ENCODE measurements at places on chromosomes 13 and 19.

DNA sequence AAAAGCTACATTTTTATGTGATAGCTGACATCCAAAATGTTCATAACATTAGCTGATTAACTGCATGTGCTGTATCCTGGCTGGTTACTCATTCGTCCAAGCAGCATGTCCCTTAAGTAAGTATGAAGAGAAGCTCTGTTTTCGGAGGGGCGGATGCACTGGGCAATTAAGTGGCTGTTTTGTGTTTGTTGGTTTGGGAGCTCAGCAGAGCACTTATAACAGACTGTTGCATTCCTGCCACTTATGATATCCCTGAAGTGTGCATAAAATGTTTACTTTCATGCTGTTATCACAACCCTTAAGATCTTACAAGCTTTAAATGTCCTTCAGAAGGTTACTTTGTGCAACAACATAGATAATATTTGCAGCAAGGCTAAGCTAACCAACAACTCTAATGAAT is 264.1 kb downstream of the NALCN start:
- no peak for DNase-seq

GRCh38 chr19:36489920-36490415 is 607 bp upstream of the ZNF566 start:
- peak; percentile 36 for DNase-seq

DNA sequence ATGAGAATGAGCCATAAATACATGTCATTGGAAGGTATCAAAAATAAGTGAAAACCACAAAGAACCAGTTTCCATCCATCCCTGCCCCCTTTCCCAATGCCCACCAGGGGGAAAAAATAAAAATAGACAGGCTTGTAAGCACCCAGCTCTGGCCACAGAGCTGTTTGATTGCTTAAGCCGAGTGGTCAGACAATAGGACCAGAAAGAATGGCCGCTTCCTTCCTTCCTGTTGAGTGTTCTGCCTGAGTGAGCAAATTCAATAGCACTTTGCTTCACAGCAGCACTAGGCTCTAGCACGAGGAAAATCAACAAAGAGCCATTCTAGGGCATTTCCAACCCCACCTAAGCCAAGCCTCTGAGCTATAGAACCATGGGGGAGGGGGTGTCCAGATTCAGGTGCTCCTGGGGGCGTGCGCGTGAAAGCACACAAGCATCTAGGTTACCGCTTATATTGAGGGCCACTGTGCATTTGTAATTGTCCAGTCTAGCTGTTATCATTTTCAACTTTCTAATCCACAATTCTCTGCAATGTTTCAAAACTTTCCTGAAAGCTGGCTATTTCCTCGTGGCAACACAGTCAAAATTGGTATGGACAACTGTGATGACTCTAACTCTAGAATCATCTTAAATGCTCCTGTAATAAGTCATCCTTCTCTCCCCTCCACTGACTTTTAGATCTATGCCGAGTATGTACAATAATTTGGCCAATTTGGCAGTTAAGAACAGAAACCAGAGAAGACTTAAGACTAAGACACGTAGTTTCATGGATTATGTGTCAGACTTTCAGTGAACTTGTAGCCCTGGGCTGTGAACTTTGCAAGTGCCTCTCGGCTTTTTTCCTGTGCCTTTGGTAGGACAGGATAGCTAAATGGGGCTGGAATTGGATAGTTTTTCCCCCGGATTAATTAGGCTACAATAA is 64.3 kb downstream of the SPRY2 start:
- no peak for DNase-seq

GRCh38 chr19:46288896-46289588 is 7.8 kb upstream of the HIF3A start:
- no peak for DNase-seq

- no peak for DNase-seq
Observed at GRCh38 chr19:6667114-6667627, 2.8 kb downstream of the TNFSF14 start.

DNA sequence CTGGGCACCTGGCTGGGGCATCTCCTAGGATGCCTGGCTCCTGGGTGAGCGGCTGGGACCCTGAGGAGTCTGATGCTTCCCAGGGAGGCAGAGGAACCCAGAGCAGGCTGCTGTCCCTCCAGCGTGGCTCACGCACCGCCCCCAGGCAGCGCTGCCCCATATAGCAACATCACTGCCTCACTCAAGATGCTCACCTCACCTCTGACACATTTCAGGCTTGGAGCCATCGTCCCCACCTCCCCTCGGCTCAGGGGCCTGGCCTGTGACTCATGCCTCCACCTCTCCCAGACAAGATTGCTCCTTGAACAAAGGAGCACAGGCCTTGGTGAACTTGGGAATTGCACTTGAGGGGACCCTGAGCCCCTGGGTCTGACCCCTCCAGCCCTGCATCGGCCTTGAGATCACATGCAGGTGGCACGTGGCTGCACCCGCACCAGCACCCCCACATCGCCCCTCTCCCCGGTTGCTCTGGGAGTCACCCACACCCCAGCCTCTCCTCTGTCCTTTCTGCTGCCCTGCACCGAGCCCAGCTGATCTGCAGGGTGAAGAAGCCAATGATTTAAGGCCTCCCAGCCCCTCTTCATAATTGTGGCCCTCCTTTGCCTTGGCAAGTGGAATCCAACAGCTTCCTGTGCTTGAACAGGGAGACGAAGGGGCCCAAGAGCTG is 11.2 kb downstream of the CEBPA start:
- DNase-seq, result no peak

GRCh38 chr13:94712287-94712811 is at the start of gene SOX21:
Gene SOX21 (minus strand): TSS chr13:94712545. CDS start chr13:94712049, 496 bp downstream.
- DNase-seq, result no peak

- no peak for DNase-seq
Observed at GRCh38 chr13:26762745-26763345, 2.3 kb upstream of the GPR12 start.

- no peak for DNase-seq
Observed at GRCh38 chr19:52622261-52622660, 15.9 kb downstream of the ZNF83 start.

DNA sequence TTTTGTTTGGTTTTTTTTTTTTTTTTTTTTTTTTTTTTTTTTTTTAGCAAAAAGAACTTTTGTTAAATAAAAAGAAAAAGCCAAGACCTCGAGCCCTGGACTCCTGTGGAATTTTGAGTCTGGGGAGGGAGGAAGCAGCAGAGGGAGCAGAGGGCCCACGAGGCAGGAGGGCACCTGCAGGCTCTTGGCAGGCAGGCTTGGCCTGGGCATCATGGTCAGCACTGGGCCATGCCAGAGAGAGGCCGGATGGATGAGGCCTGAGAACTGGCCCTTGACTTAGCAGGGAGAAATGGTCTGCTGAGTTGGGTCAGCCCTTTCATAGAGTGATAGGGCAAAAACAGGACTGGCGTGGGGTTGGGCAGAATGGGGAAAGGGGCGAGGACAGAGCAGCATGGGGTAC is 100.4 kb downstream of the GPR12 start:
- no peak for DNase-seq

GRCh38 chr13:98647121-98647520 is 70.2 kb upstream of the STK24 start:
- DNase-seq, result no peak

DNA sequence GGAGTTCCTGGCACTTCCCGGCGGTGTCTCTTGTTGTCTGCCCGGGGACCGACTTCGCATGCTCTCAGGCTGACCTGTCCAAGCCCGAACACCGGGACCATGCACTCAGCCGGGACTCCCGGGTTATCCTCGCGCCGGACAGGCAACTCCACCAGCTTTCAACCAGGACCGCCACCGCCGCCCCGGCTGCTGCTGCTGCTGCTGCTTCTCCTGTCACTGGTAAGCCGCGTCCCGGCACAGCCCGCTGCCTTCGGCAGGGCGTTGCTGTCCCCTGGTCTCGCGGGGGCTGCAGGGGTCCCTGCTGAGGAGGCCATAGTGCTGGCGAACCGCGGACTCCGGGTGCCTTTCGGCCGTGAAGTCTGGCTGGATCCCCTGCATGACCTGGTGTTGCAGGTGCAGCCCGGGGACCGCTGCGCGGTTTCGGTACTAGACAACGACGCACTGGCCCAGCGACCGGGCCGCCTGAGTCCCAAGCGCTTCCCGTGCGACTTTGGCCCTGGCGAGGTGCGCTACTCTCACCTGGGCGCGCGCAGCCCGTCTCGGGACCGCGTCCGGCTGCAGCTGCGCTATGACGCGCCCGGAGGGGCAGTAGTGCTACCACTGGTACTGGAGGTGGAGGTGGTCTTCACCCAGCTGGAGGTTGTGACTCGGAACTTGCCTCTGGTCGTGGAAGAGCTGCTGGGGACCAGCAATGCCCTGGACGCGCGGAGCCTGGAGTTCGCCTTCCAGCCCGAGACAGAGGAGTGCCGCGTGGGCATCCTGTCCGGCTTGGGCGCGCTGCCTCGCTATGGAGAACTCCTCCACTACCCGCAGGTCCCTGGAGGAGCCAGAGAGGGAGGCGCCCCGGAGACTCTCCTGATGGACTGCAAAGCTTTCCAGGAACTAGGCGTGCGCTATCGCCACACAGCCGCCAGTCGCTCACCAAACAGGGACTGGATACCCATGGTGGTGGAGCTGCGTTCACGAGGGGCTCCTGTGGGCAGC is 661 bp downstream of the FREM2 start:
- no peak for DNase-seq

GRCh38 chr19:15374105-15374651 is 5.4 kb downstream of the AKAP8 start:
- DNase-seq, result no peak

GRCh38 chr19:30073152-30074000 is 131.3 kb downstream of the URI1 start:
- no peak for DNase-seq

DNA sequence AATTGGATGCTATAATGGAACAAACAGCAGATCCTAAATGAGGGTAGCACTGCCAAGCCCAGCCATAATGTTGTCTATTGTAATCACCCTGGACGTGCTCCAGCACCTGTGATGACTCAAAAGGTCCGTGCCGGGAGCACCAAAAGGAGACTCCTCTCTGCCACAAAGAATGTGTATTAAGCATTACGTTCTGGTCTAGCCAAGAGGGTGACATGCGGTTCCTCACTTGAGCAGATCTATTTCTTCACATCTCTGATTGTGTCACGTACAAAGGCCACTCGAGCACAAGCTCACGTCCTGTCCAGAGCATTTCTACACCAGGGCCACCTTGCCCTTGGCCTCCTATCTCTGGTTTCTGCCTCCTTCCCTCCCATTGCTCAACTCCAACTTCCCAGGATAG is 219.9 kb upstream of the IRS2 start:
- no peak for DNase-seq

DNA sequence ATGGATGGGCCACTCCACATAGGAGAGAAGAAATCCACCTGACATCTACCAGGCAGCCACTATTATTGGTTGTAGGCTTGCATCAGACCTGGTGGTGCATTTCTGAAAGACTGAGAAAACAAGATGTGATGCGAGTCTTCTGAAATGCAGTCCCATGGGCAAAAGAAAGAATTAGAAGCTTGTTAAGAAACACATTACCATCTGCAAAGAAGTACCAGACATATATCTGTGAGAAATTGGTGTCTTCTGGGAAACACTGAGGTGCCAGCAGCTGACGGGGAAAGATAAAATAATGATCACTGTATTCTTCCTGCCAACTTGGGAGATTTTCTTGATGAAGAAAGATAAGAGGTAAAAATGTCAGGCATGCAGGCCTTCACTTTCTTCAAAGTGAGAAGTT is 14.4 kb downstream of the AMER2 start:
- DNase-seq, result no peak

DNA sequence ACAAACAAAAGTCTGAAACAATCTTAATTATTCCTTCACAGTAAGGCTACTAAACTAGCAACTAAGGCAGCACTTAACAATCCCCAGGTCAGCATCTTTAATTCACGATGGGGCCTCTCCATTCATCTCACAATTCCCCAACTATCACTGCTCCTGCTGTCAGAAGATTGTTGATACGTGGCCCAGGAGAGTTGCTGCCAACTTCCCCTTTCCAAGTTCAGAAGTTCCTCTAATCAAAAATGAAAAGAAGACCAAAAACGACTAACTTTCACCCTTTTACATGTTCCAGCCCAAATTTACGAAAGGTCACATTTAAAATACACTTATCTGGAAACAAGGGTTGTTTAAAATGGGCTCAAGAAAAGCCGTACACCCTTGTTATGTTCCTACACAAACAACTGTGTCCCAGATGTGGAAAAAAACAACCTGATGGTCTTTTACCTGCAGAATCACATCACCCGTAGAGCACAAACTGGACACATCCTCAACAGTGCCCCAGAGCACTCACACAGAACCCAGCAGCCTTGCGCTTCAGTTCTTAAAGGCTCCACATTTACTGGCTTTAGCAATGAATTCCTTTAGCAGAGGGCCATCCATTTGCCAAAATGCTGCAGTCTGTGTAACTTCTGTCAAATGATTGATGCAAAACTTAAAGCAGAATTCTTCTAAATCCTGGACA is 38.0 kb downstream of the PHF11 start:
- DNase-seq, result no peak

GRCh38 chr13:41199526-41199925 is 5.2 kb upstream of the KBTBD7 start:
- DNase-seq, result no peak

- no peak for DNase-seq
Observed at GRCh38 chr19:47158367-47158791, 27.7 kb downstream of the SAE1 start.

DNA sequence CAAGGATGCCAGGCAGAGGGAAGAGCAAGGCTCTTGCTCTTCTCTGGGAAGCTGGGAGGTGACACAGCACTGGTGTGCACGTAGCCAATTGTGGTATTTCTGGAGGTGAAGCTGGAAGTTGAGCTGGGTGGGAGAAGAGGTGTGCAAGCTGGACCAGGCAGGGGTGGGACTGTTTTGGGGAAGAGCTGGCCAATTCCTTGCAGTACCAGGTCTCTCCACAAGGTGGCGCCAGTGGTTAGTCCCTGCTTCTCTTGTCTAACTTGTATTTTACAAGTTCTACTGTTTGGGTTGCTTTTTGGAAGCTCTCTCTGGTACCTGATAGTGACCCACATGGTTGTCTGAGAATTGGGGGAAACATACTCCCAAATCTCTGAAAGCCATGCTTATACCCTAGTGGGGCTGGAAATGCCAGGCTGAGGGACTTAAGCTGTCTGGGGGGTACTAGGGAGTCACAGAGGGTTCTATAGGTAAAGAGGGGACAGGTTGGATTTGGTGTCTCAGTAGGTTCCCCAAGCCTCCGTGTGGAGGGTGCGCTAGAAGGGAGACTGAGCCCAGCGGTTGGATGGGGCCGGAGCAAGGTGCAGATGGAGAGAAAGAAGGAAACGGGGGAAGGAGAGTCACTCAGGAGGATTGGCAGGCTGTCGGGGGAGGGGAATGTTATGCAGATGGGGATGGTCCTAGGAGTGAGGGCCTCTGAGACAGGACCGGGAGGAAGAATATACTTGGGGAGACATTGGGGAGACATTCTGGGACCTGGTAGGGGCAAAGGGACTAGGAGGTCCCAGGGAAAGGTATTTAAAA is 3.0 kb downstream of the HPN start:
- no peak for DNase-seq

DNA sequence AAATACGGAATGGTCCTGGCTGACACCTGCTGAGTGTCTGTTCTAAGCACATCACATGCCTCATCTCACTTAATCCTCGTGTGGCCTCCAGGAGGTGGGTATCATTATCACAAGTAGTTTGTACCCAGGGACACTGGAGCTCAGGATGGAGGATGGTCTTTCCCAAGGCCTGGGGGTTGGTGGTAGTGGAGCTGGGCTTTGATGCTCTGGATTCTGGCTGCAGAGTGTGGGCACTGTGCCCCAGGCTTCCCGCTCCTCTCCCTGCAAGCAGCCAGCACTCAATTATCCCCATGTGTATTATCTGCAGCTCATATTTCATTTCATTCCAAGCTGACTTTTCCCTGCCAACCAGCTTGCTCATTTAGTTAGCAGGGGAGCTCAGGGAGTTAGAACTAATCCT is 52.1 kb downstream of the SIAH3 start:
- DNase-seq, result no peak
